Activated T-helper 1 cell treated with anti-CD3 and anti-CD28 coated beads, Interleukin-2, amount 50 U/mL, for 16 hours (primary cell): ENCODE measurements at places on chromosomes 7 and 10.

- DNase-seq = no peak
Observed at GRCh38 chr10:33064706-33065105, 106.7 kb upstream of the ITGB1 start.

- no peak for DNase-seq
Observed at GRCh38 chr7:68394131-68394530, 1204.1 kb upstream of the AUTS2 start.

DNA sequence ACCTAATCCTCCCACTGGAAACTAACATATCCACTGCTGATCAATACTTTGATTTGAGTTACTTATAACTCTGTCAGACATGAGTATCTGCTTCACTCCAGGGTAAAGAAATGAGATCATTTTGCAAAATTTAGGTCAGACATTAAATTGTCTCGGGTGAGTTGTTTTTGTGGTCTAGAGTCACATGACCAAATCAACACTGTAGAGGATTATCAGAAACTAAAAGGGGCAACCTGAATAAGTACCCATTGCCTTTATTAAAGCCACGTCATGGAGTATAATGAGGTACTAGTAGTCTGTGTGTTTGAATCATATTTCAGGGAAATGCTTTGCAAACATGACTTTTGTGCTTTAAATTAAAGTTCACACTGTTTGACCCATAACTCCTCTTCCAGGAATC lies 107.7 kb upstream of the ADO start:
- no peak for DNase-seq

- DNase-seq = no peak
Observed at GRCh38 chr7:146150153-146150552, 33.6 kb downstream of the CNTNAP2 start.

DNA sequence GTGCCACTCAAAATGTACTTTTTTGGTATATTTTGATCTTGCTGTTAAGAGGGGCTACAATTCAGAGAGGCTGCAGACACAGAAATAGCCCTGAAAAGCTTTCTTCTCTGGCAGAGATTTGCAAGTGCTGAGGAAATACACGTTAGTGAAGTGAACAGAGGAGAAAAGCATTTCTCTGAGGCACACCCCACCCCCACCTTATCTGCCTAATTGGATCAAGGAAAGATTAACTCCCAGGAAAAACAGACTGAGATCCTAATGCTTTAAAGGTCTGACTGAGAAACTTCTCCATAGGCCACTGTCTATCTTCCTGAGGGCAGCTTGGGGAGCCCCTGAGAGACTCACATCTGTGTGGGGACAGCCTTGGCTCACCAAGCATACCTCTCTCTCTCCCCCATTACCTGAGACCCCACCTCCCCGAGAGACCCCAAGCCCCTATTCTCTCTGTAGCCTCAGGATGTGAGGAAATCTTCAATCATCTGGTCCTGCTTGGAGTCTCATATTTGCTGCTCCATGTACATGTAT lies 14.8 kb upstream of the AKR1C3 start:
- no peak for DNase-seq

DNA sequence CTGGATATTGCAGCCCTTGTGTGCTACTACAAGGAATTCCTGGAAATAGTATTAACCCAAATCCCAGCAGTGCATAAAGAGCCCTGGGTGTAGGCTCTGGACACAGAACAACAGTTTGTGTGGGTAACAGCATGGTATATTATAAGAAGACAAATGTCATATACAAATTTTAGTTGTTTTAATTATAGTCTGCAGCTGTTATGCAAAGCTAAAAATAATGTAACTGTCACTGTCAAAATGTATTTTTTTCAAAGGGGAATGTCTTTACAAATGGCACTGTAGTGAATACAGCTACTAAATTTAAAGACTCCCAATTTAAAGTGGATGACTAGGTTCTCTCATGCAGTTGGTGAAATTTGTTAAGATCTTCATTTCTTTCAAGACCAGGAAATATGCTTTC lies 339.0 kb downstream of the GPR37 start:
- no peak for DNase-seq
